ENCODE measurements at places on chromosomes 4 and X. TPM values are rescaled to one million over a fixed set of nuclear protein-coding genes. Genes with fewer than 3 reads are reported as not detected.

DNA sequence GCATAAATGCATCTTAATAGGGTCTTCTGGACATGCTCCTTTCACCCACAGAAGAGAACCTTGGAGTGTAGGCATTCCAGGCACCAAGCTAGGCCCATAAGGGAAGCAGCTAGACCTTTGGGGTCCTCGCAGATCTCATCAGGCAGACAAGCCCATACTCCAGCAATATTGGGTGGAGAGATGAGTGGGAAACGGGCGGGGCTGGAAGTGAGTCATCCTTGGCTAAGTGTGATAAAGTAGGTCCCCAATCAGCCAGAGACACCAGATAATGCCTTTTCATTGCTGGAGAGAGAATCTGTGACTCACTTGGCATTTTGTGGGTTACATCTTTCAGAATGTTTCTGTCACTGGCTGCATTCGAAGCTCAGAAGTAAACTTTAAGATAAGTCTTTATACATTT, 133.3 kb upstream of the MBNL3 start:
- no peak for DNase-seq

DNA sequence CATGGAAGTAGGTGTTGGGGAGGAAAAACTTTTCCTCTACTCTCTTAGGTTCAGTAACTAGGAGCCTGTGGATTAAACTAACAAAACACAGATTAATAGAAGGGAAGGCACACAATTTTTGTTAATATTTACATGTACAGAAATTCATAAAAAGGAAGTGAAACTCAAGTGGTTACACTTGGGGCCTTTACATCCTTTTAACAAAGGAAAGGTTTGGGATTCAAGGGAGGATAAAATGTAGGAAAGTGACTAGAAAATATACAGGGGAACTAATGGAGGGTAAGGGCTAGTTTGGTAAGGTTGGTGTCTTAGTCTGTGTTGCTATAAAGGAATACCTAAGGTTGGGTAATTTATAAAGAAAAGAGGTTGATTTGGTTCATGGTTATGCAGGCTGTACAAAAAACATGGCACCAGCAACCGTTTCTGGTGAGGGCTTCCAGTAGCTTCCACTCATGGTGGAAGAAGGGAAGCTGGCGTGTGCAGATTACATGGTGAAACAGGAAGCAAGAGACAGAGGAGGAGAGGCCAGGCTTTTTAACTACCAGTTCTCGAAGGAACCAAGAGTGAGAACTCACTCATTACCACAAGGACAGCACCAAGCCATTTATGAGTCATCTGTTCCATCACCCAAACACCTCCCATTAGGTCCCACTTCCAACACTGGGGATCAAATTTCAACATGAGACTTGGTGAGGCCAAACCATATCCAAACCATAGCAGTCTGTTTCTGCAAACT, 124.4 kb downstream of the CHRDL1 start:
- peak; percentile 8 for DNase-seq

DNA sequence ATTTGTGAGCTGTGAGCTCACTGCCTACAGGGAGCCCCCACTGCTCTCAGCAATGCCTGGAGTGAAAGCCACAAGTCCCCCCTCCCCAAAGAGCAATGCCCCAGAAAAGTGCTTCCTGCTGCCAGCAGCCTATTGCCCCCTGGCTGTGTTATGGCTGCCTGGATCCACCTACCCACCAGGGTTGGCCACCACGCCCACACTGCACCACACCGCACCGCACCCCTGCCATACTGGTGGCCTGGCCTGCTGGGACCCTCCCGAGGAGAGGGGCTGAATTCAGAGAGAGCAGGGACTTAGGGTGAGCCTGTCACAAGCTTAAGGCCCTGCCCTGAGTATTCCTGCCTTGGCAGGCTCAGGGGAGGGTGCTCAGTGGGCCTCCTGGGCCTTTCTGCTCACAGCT, 4.3 kb downstream of the CFAP99 start:
- DNase-seq: no peak

GRCh38 chr4:156795727-156796126, 175.9 kb downstream of the PDGFC start:
- no peak for DNase-seq

GRCh38 chr4:143384381-143384994, 47.8 kb downstream of the GAB1 start:
- no peak for DNase-seq

DNA sequence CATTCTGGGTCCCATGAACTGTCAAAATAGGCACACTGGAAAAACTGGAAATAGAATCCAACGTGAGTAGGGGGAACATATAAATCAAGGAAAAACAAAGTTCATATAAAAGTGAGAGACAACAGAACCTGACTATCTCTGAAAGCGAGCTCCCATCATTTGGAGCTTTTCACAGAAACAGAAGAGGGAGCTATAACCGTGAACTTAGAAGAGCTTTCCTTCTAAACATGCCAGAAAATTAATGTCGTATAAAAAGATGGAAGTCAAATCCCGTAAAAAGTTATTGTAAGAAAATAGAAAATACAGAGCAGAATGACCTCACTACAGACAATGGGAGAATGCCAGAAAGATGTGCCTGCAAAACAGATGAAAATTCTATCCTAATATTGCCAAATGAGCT, 23.9 kb upstream of the HSD17B10 start:
- no peak for DNase-seq

The CDS1 gene
- 0.05 TPM for total RNA-seq

Data from GM12878 (cell line).